ENCODE measurements at places on chromosomes 1 and 21.
A peak's percentile ranks its signal among the peaks of the same experiment; 100 is the strongest.

GRCh38 chr1:22262583-22262982, 119.7 kb upstream of the WNT4 start:
- no peak for DNase-seq

GRCh38 chr1:4214826-4215225, 314.8 kb upstream of the C1orf174 start:
- no peak for DNase-seq

DNA sequence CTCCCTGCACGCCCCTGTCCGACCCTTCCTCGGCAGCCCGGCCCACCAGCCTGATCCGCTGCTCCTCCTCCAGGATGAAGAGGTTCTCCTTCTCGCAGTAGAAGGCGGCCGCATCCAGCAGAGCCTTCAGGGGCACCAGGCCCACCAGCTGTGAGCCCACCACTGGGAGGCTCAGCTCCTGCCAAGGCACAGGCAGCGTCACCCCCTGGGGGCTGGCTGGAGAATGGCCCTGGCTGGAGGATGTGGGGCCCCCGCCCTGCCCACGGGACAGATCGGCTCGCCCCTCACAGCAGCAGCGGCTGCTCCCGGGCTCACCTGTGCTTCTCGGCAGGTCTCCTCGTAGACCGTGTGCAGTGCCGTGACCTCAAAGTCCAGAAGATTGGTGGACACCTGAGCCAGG, 5.3 kb downstream of the FTCD start:
- DNase-seq, result no peak

GRCh38 chr1:40276122-40276521, 18.1 kb downstream of the ZMPSTE24 start:
- no peak for DNase-seq

- DNase-seq, result no peak
These were observed 51.2 kb downstream of the POFUT2 start for GRCh38 chr21:45236481-45236880.

DNA sequence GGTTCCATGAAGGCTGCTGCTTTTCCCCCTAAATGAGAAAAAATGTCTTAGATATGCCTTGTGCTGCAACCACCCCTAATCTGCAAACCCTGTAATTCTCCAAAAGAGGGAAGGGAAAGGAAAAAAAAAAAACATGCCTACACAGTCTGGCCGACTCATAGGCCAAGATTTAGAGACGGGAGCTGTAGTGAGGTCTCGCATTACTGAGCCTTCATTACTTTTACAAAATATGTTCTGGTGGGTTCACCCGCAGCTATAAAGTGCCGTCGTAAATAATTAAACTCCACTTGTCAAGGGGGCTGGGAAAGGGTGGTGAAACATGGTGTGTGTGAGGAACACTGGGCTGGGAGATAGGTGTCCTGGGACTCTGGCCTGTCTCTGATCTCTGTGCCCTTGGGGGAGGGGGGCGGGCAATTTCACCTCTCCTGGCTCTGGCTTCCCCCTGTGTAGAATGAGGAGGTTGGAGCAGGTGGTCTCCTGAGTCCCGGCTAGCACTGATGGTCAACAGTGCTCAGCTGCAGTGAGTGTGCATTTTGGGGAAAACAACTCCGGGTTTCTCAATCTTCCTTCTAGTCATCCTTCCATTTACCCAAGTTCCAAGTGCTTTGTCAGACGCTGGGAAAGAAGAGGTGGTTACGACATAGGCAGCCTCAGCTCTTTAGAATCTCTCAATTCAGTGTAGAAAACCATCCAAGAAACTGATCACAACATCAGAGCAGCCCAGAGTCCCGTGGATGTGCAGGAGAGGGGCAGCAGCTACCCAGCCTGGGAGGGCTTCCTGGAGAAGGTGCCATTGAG, 82.3 kb downstream of the ACTL8 start:
- no peak for DNase-seq

DNA sequence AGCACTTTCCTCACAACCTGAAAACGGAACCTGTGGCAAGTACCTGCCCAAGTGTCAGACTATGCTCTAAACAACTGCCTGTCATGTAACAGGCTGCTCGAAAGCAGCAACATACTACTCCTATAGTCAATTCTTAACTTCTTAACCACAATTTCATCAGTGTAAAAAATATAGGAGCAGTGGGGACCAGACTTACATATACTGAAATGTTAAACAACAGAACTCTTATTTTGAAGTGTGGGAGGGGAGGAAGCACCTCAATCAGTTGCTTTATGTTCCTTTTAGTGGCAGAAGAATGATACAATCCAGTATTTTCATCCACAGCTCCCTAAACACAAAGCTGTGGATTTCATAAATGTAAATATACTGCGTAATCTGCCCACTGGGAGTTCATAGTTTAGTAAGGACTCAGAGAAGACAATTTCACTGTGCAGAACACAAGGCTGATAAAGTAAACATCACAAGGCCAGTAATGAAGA, 44.2 kb downstream of the WLS start:
- no peak for DNase-seq

DNA sequence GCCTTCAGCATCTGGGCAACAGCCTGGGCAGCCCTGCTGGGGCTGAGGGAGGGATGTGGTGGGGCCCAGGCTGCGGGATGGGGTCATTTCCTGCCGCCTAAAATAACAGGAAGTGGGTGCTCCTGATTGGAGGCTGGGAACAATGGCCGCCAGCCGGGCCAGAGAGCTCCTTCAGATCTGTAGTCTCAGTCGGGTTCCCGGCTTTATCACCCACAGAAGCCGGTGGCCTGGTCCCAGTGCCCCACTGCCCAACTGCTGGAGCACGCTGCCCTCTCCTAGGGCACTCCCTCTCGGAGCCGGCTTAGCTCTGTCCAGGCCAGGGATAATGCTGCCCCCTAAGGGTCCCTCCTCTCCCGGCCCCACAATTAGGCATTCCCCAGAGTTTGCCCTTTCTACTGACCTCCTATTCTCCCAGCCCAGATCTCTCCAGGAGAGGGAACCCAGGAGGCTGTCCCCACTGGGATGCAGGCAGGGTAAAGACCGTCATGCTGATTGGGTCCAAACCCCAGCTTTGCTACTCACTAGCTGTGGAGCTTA, 5.1 kb downstream of the MAP7D1 start:
- no peak for DNase-seq

DNA sequence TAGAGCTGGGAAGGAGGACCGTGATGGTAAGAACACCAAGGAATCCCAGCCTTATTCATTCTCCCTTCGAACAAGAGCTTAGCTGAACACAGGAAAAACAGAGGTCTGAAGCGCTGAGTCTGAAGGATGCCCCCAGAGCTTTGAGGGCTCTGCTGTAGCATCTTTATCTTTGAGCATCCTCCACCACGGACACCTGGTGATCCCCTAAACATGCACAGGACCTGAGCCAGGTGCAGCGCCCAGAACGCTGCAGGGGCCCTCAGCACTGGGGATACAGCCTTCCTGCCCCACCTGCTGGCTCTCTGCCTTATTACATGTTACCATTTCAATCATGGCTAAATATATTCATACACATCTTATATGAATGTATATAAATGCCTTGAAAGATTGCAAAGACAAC, 7.7 kb upstream of the GPATCH4 start:
- DNase-seq, result no peak

DNA sequence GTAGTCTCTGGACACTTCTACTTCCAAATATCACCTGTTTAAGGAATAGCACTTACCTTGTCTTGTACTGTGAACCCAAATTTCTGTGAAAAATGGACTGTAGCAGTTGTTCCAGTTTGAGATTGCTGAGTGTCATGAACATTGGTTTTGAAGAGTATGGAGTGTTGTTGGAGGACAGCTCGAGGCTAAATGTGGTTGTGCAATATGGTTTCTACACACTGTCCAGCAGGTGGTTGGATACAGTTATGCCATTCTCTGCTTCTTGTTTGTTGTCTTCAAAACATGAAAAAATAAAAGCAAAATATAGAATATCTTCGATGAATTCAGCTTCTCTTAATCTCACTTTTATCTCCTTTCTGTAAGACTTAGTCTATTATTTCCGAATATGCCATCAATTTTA, 67.1 kb downstream of the DDR2 start:
- no peak for DNase-seq

DNA sequence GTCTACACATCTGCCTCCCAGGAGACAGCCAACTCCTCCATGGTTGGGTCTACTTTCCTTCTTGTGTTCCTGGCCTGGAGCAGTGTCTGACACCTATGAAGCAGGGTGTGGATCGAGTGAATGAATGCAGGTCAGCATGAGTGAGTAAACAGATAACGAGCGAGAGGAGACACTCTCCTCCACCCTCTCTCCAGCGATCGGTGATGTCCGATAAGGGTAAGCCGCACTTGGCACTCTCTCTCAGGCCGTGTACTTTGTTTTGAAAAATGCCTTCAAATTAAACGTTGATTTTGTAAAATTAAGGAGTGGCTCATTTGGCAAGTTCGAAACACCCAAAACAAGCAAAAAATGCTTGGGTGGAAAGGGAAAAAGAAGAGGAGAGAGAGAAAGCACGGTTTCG, 43.8 kb upstream of the DMRTB1 start:
- DNase-seq, result no peak

DNA sequence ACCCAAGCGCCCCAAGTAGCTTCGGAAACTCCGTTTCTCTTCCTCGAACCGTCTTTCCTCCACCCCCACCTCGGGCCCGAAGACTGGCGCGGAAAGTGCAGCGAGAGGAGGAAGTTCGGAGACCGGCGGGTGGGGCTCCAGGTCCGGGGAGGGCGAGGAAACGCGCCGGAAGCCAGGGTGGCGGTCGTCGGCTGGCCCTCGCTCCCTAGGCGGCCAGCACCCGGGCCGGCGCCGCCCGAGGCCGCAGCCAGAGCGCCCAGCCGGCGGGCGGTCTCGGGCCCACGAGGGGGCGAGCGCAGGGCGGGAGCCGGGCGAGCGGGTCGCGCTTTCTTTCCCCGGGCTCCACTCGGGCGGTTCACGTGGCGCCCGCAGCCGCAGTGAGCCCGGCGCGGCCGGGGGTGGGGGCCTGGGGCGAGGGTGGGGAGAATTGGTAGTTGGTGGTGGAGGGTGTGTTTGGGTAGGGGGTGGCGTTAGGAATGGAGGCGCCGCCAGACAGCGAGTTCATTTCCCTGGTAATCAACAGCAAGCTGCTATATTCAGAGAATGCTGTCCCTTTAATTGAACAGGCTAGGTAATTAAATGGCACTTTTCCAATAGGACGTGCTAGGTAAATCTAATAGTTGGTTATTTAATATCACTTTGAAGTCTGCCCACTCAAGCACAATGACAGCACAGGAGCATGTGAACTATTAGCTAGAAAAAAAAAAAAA, 6.7 kb downstream of the LMO4 start:
- DNase-seq, result peak; percentile 63

DNA sequence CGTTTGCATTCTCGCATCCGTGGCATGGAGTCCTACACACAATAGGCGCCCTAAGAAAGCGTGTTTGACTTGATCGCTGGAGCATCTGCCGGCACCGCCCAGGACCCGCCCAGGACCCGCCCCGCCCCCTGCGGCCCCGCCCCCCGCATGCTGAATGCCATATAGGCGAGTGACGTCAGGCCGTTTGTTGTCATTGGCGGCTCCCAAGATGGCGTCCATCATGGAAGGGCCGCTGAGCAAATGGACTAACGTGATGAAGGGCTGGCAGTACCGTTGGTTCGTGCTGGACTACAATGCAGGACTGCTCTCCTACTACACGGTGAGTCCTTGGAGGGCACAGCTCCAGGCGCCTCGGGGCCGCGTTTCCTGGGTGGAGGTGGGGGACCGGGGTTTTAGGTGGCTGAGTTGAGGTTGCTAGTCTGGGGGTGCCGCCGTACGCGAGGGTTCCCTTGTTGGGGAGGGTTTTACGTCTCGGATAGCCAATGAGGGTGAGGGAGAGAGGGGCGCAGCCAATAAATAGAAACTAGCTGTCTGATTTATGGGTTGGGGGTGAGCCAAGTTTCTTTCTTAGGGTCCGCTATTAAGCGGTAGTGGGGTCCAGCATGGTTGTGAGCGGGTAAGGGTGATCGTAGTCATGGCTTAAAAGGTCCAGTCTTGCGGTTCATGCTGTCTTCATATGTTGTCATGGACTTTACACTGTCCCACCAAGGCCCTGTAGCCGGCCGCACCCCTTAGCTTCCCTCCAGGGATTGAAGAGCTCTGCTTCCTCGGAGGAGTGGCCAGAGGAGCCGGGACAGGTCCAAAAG, at the start of gene OSBPL9:
Gene OSBPL9 (plus strand): TSS at position 190 of the 806 bp plus-strand sequence. CDS start 19 bp downstream, at position 209.
- peak; percentile 76 for DNase-seq

DNA sequence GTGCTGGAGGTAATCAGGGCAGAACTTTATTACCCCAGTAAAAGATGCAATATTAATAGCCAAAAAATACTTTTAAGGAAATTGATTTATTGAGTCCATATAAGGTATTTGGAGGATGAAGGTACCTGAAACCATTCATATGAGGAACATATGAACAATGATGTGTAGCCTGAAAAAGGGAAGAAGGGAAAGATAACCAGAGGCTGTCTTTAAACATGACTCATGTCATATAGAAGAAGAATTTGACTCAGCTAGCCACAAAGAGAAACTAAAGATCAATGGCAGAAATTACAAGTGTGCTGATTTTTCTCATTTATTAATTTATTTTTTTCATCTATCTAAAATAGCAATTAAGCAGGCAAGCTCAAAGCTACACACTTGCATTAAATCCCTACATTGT, 136.2 kb upstream of the DUSP10 start:
- DNase-seq, result no peak

DNA sequence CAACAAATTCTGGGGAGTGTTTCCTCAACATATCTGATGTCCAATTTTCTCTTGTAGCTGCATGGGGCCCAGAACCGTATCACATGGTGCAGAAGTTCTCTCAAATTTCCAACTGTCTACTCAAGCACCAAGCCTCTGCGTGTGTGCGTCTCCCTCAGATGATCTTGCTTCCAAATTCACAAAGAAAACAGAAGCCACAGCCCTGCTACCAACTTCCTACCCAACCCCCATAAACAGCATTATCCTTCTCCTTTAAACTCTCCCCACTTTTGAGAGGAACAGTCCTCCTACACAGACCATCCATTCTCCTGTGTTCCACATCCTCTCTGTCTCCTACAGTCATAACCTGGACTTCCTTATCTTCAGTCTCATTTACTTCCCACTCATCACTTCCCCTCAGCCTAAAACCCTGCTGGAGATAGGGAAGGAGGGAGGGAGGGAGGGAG, 354.1 kb downstream of the SMYD3 start:
- no peak for DNase-seq

- no peak for DNase-seq
These were observed 8.0 kb downstream of the ECHDC2 start for GRCh38 chr1:52913537-52913936.

GRCh38 chr1:33374336-33375105, 53.6 kb upstream of the A3GALT2 start:
- no peak for DNase-seq

DNA sequence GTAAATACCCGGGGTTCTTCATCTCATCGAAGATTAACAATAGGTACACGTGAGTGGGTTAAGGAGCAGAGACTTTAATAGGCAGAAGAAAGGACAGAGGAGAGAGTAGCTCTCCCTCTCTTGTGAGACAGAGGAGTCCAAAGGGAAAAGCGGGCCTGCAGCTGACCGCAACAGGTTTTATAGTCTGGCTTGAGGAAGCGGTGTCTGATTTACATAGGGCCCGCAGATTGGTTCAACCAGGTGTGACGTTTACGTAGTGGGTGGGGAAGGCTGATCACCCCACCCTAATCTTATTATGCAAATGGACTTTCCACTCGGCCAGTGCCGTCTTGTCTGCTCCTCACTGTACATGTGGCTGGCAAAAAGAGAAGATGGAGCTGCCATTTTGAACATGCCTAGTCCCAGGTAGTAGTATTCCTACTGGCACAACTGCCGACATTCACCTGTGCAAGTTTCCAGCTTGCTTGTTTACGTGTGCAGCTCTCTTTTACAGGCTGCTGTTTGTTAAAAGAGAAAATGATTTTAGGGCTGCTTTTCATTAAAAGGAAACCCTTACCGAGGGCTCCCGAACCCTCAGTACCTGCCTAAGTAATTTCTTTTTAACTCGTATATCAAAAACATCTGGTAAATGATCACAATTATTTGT, 10.6 kb downstream of the CDC14A start:
- DNase-seq, result no peak

- DNase-seq, result no peak
These were observed 294.5 kb downstream of the VAV3 start for GRCh38 chr1:107670397-107671040.

Measured in hypothalamus (tissue), 51 donors.